Esophagus muscularis mucosa (tissue), 4 donors: ENCODE measurements at places on chromosomes 2 and 18. TPM values are rescaled to one million over a fixed set of nuclear protein-coding genes. Genes with fewer than 3 reads are reported as not detected.

The COBLL1 gene
- 66.0 TPM for total RNA-seq

The ACMSD gene
- total RNA-seq: not detected

The NDC80 gene
- 0.57 TPM for total RNA-seq

- H3K36me3 ChIP-seq: no peaks in the 10 kb centered on the region
- no peak for DNase-seq
- H3K27me3 ChIP-seq: no peaks in the 10 kb centered on the region
- no peak overlapping the region for H3K27ac ChIP-seq
- no peak overlapping the region for H3K4me3 ChIP-seq
- H3K4me1 ChIP-seq: no peaks in the 10 kb centered on the region
Observed at GRCh38 chr18:7021994-7022840, 95.4 kb downstream of the LAMA1 start.

DNA sequence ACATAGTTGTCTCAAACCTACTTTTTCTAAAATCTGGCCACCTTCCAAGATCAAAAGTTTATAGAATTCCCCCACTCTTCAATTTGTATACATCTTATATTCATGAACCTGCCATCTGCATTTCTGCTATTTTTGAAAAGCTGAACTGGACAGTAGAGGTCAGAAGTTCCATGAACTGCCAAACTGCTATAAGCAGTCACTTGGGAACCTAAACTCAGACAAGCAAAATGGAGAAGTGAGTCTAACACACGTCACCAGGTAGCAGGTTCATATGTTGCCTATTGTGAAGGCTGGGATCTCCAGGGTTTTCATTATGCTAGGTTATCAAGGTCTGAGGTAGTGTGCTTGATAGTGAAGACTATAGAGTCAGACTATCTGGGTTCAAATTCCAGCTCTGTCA is 2.0 kb upstream of the MYO1B start:
- no peak overlapping the region for H3K4me3 ChIP-seq
- no peaks in the 10 kb centered on the region for H3K36me3 ChIP-seq
- H3K27ac ChIP-seq: no peak overlapping the region
- H3K4me1 ChIP-seq: peaks cover 32% of the 10 kb centered on the region
- H3K27me3 ChIP-seq: peaks cover 3% of the 10 kb centered on the region

DNA sequence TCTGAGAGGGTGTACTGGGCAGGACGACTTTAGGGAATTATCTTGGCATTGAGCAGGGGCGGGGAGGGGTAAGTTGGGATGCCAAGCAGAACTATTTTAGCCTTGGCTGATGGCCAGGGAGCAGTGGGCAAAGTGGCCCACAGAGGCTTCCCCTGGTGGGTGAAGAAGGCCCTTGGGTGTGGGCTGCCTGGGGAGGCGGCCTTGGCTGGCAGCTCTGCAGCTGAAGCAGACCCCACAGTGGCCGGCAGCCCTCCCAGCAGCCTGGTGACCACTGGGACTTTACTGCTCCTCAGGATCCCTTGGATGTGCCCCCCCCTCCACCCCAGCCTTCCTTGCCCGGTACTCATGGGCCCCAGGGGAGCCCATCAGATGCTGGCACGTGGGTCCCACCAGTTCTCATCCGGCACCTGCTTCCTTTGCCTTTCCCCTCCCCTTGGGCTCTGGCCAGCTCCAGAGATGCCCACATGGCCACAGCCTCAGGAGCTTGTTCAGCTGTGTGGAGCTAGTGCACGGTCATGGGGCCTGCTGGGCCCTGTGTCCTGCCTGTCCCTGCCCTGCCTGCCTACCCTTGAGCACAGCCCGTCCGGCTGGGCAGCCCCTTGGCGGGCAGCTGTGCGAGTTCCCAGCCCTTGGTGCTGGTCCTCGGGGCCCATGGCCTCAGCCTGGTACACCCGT is 122.1 kb upstream of the HS6ST1 start:
- peak; percentile 85 for DNase-seq
- H3K27me3 ChIP-seq: no peaks in the 10 kb centered on the region
- H3K4me3 ChIP-seq: no peak overlapping the region
- H3K36me3 ChIP-seq: no peaks in the 10 kb centered on the region

The CEP68 gene
- total RNA-seq: 32.7 TPM

DNA sequence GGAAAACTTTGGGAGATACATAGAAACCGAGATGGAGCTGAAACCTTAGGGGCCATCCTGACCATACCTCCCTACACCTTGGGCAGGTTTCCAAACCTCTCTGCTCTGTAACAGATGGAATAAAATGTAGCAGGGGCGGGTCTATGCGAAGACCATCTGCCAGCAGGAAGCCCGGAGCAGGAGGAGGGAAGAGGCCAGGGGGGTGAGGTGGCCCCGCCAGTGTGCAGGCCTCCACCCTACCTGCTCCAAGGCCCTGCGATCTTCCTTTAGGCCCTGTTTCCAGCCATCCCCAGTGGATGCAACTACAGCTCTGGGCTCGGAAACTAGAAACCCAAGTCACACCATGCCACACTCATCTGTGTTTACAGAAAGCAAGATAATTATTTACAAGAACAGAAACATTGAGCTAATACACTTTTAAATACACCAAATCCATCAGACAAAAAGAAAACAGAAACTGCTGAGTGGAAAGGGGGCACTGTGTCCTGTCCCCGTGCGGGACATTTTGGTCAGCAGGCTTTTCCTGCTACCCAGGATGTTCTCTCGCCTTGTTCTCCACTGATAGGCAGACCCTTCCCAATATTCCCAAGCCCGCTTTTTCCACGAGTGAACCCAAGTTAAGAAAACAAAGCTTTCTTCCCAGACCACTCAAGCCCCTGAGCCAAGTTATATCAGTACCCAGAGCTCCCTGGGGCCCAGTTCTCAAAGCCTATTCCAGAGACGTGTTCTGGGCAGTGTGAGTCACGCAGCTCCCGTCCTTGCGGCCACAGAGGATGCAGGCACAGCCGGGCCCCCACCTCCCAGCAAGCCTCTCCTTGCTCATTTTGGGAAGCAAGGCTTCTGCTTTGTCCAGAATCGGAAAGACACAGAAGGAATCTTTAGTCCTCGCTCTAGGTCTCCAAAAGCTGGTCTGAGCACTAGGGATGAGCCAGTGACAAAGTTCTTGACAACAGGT is 17.3 kb downstream of the CIB4 start:
- H3K36me3 ChIP-seq: no peaks in the 10 kb centered on the region
- H3K27me3 ChIP-seq: no peaks in the 10 kb centered on the region
- H3K4me3 ChIP-seq: no peak overlapping the region

The C2orf15 gene
- 0.39 TPM for total RNA-seq

DNA sequence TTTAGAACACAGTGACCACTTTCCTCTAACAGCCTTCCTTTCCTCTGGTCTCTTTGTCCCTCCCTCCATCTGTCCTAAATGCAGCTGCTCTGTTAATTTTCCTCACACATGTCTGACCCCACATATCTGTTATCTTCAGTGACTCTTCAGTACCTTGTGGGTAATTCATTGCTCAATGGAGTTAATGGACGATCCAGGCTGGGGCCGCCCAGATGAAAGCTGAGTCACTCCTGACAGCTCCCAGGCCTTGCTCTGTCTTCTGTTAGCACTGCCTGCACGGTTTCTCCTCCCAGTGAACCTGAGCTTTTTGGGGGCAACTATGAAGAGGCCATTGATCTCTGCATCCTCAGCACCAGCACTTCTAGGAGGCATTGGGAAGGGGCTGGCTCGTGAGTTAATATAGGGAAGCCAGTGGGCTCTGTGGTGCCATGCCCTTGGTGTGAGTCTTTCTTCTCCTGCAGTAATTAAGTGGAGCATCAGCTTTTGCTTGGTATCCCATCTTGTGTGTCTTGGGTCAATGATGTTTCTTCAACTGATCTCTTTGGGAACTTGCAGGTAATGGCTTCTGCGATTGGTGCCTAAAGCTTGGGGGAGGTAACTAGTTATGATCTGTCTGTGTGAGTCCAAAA is 67.3 kb downstream of the SNORC start:
- H3K4me1 ChIP-seq: no peaks in the 10 kb centered on the region
- no peak overlapping the region for H3K27ac ChIP-seq
- no peaks in the 10 kb centered on the region for H3K36me3 ChIP-seq
- no peak for DNase-seq
- H3K4me3 ChIP-seq: no peak overlapping the region

- H3K4me1 ChIP-seq: no peaks in the 10 kb centered on the region
- H3K27ac ChIP-seq: no peak overlapping the region
- H3K27me3 ChIP-seq: no peaks in the 10 kb centered on the region
- H3K36me3 ChIP-seq: no peaks in the 10 kb centered on the region
Observed at GRCh38 chr2:82994151-82994550, 1464.9 kb downstream of the SUCLG1 start.

The DARS1 gene
- total RNA-seq: 119 TPM

The C1D gene
- total RNA-seq: 19.7 TPM

GRCh38 chr2:96685577-96686459 is 43.3 kb downstream of the FER1L5 start:
- H3K4me3 ChIP-seq: no peak overlapping the region
- H3K27me3 ChIP-seq: no peaks in the 10 kb centered on the region
- H3K4me1 ChIP-seq: peaks cover 6% of the 10 kb centered on the region
- DNase-seq: no peak
- H3K36me3 ChIP-seq: no peaks in the 10 kb centered on the region
- H3K27ac ChIP-seq: no peak overlapping the region

The GPR45 gene
- total RNA-seq: not detected

The SLC11A1 gene
- 5.6 TPM for total RNA-seq

DNA sequence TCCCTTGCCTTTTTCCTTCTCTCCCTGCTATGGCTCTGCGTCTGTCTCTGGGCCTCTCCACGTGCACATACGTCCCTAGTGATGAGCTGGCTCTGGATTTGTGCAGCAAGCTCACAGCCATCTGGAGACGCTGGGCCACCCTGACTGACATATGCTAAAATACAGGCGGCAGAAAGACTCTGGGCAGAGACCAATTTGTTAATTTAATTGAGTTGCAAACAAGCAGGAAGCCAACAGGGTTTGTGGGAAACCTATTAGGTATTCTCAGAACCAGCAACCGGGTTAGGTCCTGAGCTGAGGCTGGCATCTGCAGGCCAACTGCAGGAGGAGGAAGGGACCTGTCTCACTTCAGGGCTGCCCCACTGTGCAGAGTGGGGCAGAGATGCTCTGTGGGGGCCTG is 53.5 kb upstream of the SMAD2 start:
- H3K27me3 ChIP-seq: no peaks in the 10 kb centered on the region
- no peak overlapping the region for H3K27ac ChIP-seq
- no peak overlapping the region for H3K4me3 ChIP-seq
- DNase-seq: peak; percentile 79
- H3K36me3 ChIP-seq: no peaks in the 10 kb centered on the region
- no peaks in the 10 kb centered on the region for H3K4me1 ChIP-seq

DNA sequence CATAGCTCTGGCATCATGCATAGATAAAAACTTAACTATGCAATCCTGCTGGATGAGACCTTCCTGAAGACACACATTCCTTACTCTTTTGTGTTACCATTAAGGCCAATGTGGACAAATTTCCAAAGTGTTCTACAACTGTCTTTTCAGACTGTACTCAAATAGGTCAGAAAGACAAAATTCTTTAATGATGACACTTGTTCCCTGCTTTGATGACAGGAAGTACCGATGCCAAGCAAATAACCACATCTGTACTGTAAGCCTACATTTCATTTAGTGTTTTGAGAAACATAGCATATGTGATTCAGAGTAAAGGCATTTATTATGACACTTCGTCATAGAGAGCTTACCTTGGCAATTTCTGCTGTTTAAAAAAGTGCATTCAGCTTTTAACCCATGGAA is 55.0 kb downstream of the PMAIP1 start:
- no peak overlapping the region for H3K4me3 ChIP-seq
- no peak for DNase-seq
- no peaks in the 10 kb centered on the region for H3K27me3 ChIP-seq
- no peak overlapping the region for H3K27ac ChIP-seq
- peaks cover 4% of the 10 kb centered on the region for H3K4me1 ChIP-seq
- H3K36me3 ChIP-seq: no peaks in the 10 kb centered on the region

The CDH19 gene
- 37.9 TPM for total RNA-seq

DNA sequence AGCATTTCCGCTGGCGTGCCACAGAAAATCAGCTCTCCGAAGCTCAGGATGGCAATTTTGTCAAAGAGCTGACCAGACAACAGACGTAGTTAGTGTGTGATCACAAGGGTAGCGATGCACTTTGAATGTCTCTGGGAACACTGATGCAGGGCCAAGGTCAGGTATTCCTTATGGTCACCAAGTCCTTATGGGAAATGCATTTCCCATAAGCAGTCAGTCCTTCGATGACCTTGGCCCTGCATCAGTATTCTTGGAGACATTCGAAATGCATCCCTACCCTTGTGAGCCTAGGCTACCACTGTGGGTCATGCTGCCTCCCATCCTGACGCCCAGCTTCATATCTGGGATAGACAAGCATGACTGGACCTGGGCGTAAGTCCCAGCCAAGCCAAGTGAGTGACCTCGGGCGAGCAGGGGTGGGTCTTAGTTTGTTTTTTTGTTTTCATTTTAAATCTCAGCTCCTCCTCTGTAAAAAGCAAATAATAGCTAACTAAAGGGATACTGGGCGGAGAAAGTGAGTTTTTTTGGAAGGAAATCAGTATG is 13.6 kb downstream of the ABCG5 start:
- H3K27me3 ChIP-seq: peaks cover 5% of the 10 kb centered on the region
- H3K4me3 ChIP-seq: no peak overlapping the region
- H3K4me1 ChIP-seq: no peaks in the 10 kb centered on the region
